ENCODE measurements at places on chromosomes 6 and 20.

GRCh38 chr6:39339096-39339867, 16.8 kb upstream of the KCNK16 start:
- no peak for DNase-seq

DNA sequence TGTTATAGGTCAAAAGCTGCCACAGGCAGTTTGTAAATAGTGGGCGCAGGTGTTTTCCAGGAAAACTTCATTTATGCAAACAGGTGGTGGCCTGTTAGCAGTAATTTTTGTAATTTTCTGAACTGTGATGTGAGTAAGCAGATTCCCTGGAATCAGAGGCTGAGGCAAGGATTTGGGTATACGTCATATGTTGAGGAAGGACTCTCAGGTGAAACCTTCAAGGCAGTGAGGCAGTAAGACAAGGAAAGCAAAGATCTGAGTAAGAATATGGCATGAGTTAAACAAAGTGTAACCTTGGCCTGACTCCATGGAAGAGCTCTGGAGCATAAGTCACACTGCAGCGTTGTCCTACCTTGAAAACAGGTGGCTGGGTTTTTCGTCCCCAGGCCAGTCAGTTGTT, 291.1 kb upstream of the BTBD3 start:
- no peak for DNase-seq

DNA sequence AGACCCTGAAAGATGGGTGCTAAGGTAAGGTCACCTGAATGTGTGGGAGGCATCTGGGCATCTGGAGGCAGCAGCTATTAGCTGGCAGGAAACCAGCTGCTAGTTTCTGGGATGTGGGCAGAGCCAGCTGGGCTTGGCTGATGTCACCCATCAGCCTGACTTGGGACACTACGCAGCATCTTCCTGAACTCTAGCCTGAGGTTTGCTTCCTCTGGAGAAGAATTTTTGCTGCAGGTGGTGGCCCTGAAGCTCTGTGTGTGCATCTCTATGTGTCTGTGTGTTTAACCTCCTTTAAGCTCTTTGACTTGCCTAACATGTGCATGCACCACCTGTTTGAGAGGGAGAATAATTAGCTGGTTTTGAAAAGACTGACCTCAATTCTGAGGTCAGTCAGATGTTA, 465.1 kb upstream of the CHD6 start:
- DNase-seq = no peak

DNA sequence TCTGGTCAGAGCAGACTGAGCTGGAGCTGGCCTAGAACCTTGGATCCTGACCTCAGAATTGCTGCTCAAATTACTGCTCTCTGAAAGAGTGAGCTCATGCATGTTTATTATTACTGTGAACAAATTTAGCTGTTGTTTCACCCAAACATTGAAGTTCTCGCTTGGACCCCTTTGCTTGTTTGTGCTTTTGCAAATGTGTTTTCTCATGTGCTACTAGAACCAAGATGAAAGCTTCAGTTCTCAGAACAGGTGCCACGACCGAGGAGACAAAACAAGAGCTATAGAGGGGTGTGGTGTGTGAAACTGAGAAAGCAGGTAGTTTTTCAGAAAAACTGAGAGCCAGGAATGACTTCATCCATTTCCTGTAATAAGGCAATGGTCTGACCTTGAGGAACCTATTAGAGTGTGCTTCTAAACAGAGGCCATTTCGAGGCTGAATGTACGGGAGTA, 50.0 kb upstream of the ESR1 start:
- DNase-seq = no peak

- DNase-seq = no peak
Observed at GRCh38 chr20:3040086-3040485, 3.3 kb upstream of the GNRH2 start.

- DNase-seq = no peak
Observed at GRCh38 chr20:57656252-57656820, 36.1 kb upstream of the ZBP1 start.

GRCh38 chr6:125858427-125859320, 67.9 kb downstream of the NCOA7 start:
- no peak for DNase-seq

DNA sequence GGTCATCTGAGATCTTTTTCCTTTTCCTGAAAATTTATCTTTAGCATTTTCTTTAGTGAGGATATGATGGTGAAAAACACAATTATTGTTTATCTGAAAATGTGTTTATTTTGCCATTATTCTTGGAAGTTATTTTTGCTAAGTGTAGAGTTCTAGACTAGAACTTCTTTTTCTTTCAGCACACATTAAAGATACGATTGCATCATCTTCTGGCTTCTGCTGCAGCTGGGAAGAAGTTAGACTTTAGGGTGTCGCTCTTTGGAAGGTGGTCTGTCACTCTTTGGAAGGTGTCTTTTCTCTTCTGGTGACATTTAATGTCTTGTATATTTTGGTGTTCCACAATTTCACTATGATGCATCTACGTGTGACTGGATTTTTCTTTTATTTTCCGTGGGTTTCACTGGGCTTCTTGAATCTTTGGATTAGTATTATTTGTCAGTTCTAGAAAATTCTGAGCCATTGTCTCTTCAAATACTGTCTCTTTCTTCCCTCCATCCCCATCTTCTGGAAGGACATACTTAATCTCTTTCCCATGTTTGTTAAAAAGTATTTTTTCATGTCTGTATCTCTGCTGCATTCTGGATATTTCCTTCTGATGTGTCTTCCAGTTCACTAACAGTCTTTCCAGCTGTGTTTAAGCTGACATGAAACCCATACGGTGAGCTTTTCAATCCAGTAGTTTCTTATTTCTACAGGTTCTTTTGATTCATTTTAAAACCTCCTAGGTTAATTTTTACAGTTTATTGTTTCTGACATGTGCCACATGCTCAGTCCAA, 81.0 kb downstream of the AGPAT4 start:
- DNase-seq = no peak

- DNase-seq = no peak
Observed at GRCh38 chr6:26273673-26274588, 91.1 kb upstream of the BTN3A2 start.

DNA sequence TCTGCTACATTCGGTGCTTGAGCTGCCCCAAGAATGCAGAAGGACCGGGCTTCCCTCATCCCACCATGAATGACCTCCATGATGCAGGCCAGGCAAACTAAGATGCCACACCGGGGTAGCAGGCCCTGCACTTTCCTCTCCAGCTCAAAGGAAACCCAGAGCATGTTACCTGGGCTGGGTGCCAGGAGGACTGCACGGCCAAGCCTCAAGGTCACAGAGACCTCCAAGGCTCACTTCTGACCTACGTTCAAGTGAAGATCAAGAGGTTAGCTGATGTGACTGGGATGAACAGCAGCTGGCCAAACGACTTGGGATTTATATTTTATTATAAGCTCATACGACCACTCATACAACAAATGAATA, 501.8 kb downstream of the CD83 start:
- no peak for DNase-seq

DNA sequence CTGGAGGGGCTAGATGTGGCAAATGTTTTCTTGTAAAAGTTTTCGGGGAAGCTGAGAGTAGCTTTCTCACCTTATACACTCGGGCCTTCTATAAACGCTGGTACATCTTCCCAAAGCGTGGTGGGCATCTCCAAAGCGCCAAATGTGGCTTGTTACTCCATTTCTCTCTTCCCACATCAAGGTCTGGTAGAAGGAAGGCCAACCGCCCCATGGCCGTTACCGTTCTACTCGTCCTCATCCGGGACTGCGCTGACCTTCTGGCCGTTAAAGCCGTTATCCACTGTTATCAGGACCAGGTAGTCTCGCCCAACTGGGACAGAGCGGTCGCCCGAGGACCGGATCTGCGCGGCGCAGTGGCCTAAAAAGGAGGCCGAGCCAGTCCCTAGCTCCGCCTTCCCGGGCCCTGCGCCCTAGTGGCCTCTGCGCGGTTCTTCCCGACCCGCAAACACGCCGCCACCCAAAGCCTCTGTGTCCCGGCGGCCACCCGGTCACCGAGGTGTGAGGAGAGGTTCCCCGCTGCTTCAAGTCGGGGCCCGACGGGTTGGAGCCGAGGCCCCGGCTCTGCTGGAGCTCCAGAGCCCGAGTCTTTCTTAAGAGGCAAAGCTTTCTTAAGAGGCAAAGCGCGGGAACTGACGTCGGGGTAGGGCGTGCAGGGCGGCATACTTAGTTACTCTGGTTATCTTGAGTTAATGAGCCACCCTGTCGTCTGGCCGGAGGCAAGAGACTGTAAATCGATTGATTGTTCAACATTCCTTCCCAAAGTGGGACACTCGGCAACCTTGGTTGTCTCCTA, 90.5 kb downstream of the GPX5 start:
- no peak for DNase-seq

- DNase-seq = no peak
Observed at GRCh38 chr6:150229436-150230163, 86.8 kb downstream of the PPP1R14C start.

- no peak for DNase-seq
Observed at GRCh38 chr6:23535101-23535500, 590.9 kb upstream of the NRSN1 start.

GRCh38 chr6:167449094-167449861, 124.4 kb downstream of the TTLL2 start:
- DNase-seq = no peak

DNA sequence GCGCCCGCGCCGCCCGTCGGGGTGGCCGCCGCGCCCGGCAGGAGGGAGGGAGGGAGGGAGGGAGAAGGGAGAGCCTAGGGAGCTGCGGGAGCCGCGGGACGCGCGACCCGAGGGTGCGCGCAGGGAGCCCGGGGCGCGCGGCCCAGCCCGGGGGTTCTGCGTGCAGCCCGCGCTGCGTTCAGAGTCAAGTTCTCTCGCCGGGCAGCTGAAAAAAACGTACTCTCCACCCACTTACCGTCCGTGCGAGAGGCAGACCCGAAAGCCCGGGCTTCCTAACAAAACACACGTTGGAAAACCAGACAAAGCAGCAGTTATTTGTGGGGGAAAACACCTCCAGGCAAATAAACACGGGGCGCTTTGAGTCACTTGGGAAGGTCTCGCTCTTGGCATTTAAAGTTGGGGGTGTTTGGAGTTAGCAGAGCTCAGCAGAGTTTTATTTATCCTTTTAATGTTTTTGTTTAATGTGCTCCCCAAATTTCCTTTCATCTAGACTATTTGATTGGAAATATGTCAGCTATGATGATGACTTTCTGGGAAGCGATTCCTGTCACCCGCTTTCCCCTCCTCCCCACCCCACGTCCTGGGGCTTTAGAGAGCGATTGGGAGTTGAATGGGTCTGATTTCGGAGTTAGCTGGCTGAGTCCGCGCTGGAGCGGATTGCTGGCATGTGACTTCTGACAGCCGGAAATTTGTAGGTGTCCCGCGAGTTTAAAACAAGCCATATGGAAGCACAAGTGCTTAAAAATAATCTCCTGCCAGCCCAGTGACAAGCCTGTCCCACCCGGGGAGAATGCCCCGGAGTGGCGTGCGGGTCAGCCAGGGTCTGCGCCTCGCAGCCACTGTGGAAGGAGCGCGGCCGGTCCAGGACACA, 1.1 kb downstream of the ESR1 start:
- DNase-seq = no peak

GRCh38 chr6:103184776-103185175, 1674.9 kb downstream of the HACE1 start:
- DNase-seq = no peak

DNA sequence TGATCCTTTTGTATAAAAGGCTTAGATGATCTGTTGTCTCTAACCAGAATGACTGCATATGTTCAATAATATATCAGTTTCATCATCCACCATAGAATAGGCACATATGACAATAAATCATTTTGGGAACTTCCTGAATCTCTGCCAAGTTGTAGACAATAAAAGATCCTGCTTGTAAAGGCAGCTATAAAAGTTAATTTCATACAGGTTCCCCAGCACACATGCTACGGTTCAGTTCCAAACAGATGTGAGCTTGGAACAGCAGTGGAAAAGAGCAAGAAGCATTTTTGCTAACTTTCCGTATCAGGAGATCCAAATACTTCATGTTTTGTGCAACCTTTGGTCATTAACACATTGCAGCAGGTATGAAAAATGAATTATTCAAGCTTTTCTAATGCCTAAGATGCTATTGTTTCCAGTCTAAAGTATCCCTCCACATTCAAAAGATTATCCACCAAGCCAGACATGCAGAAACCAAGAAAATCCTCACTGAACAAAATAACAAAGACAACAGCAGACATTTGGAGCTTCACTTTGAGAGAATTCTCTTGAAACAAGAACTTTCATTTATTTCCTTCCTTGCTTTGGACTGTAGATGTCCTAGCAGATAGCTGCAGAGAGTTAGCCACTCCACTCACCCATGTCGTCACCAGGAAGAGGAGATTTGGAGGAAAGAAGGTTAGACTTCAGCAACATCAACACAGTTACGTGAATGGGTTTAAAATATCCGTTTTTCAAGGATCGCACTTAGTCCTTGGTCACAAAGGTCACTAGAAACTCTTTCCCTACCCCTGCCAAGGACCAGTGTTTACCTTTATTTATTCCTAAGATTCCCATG, 453.5 kb upstream of the JARID2 start:
- no peak for DNase-seq

- DNase-seq = no peak
Observed at GRCh38 chr6:45416700-45417099, 39.0 kb upstream of the SUPT3H start.

DNA sequence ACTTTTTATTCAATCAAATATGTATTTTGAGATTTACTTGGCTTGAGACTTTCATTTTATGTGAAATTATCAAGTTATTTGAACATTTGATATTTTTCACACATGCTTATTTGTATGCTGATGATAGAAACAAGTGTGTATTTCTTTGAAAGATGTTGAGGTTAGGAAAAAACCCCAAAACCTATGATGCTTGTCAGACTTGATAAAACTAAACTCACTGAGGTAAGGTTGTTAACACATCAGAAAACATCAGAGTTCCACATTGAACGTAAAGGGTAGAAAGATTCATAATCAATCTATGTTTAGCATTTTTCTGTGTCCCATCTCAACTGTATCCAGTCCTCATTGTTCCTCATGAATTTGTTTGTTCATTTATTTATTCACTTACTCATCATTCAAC, 12.2 kb downstream of the SF3B5 start:
- no peak for DNase-seq

DNA sequence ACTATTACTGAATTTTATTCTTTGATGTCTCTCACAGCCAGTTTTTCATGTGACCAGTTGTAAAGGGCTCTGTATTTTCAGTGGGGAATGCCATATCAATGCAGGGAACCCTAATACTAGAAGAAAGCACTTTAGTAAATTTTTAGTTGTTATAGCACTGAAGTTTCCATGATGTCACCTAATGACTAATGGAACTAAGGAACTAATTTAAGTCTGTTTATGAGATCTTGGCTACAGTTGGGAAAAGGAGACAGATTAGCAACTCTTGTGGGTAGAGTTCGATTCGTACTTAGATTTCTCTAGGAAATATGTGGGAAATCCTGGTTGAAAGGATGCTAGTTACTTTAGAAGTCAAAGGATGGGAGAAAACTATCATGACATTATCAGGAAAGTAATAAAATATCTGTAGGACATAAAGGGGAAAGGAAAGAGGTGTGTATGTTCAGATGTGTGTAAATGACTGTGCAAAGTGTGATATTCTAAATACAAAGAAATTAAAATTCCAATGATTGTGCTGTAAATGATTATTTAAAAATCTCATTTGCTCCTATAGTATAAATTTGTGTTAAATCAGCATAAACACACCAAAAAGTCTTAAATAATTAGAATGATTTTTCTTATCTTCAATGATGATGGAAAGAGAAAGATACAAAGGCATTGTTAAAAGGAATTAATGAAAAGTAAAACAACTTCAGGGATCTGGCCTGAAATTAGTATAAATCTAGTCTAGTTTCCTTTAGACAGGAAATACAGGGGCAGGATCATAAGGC, 103.4 kb downstream of the LRRC1 start:
- DNase-seq = no peak
